ENCODE measurements at places on chromosomes 1 and 21. TPM values are rescaled to one million over a fixed set of nuclear protein-coding genes. Genes with fewer than 3 reads are reported as not detected.

GRCh38 chr1:151545542-151545941 is 5.4 kb downstream of the TUFT1 start:
- DNase-seq: no peak

DNA sequence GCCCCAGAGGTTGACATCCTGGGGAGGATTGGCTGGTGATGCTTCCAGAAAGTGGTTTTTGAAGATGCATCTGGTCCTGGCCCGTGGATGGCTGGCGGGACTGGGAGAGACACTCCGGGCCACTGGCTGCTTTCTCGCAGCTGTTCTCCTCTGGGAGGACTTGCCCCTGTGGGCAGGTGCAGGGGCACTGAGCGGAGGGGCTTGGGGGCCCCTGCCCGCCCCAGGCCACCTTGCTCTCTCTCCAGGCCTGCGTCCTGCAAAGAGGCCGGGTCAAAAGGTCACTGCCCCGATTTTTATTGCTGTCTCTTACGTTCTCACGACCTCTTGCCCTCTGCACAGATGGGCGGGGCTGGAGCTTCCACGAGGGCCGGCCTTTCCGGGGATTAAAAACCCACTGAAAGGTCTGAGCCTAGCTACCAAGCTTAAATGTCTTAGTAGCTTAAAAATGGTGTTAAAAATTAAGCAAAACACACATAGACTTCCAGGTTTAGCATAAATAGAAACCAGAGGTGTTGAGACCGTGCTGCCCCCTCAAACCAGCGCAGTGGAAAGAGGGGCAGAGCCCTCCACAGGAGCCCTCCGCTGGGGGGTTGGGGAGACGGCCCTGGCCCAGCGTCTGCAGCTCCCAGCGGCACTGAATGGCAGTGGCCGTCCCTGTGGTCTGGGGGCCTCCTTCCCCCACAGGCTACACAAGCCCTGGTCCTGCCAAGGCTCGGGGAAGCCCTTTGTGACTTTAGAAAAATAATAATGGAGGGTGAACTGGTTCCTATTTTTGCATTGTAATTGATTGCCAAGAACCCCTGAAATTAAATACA is 43.9 kb downstream of the SKI start:
- no peak for DNase-seq

DNA sequence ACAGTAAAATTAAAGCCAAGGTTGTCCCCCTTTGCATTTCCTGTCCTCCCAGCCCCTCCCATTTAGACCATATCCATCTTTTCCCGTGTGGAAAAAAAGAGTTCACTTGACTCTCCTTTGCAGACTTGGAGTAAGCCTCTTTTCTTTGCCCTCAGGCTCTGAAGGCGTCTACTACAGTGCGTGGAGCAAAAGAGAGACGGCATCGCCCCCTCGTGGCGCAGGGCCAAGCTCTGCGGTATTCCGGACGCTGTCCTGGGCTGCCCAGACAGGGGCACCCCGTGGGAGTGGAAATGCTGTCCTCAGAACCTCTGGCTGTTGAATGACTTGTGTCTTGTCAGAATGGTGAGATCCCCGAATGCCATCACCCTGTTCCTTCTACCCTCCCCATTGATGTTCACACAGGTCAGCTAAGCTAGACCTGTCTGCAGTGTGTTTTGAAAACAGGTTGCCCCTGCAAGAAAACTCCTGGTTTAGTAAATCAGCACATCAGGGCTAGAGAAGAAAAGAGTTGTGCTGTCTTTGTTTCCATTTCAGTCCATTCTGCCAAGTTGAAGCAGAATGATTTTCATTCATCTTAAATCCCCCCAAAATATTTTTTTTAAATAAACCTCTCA is 12.3 kb upstream of the GJA8 start:
- DNase-seq: peak; percentile 76

- no peak for DNase-seq
Measured at GRCh38 chr21:45910548-45911221, 70.9 kb upstream of the COL6A1 start.

DNA sequence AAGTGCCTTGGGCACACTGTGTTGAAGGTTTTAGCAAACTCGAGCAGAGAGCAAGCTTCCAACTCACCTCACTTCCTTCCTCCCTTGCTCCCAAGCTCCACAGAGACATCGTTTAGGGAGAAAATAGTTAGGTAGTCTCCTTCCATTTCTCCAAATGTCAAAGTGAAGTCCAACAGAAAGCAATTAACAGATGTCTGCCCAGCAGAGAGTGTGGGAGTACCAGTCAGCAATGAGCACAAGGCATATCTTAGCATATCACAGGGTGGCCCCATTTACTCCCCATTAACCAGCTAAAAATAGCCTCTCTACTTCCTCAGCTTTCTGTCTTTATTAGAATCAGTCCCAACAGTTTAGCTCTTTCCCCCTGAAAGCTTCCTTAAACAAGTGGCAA is 334.2 kb upstream of the CAMK1G start:
- no peak for DNase-seq

DNA sequence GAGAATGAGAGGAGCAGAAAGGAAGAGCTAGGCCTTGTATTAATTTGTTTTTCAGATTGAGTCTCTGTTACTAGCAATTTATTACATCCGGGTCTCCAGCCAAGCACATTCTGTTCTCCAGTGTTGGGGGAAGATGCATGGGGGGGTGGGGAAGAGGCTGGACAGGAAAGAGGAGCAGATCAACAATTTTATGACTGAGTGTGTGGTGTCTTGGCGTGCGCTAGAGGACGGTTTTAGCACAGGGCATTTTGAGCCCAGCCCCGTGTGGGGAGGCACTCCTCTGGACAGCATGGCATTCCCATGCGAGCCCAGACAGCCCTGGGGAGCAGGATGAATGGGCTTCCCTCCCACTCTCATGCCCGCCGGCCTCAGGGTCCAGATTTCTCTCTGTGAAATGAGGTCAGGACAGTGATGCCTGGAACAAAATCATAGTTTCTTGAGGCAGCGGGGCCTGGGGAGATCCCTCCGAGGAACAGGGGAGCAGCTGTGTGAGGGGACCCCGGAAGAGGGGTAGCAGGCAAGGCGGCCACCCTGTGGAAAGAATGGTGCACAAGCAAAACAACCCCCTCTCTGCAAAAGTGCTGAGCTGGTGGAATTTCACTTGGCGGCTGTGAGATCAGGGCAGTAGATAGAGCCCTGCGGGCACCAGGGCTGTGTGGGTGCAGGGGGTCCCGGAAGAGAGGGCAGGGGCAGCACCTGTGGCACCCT is 16.3 kb downstream of the SOX13 start:
- no peak for DNase-seq

Gene LHX8
- 16.1 TPM for total RNA-seq

Gene VAMP4
- 9.5 TPM for total RNA-seq

Gene CHODL
- total RNA-seq: 0.35 TPM

Gene MYOG
- total RNA-seq: not detected

All from H4 (cell line).